ENCODE measurements at places on chromosomes 4 and X.

- DNase-seq = no peak
These were observed 18.2 kb downstream of the PIGG start for GRCh38 chr4:517061-517805.

GRCh38 chrX:12929701-12930100 lies 23.3 kb downstream of the TLR8 start:
- DNase-seq = no peak

DNA sequence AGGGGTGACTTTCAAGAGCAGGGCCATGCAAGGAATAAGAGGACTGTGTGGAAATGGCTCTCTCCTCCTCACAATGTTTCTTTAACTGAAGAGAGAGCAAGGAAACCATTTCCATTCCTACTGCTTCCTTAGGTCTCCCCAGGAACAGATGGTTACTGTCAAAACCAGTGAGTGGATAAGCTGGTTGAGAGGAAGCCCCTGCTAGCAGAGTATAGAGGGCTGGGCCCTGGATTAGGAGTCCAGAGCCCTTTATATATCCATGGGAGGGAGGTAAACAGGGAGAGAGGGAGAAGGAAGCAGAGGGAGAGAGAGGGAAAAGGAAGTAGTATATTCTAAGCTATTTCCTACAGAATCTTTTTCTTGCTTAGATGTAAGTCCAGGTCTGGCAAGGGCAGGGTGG lies 43.8 kb upstream of the LAS1L start:
- DNase-seq = no peak

DNA sequence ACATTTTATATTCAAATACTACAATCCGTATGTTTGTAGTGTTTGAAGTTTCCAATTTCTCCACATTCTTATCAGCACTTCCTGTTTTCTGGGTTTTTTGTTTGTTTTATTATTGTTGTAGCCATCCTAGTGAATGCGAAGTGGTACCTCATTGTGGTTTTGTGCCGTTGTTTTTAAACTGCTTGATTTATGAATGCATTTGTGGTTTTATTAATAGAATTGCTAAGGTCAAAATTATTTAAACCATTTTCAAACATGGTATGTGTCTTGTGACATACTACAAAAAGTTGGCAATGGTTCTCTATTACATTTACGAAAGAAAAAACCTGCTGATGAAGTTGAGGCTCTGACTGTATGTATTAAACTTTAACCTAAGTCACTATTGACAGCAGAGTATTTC lies 780.0 kb upstream of the MAGEB2 start:
- DNase-seq = no peak

GRCh38 chrX:20414066-20414465 lies 147.4 kb upstream of the RPS6KA3 start:
- DNase-seq = no peak

GRCh38 chr4:108130955-108131354 lies 37.8 kb downstream of the LEF1 start:
- no peak for DNase-seq

GRCh38 chr4:163762741-163763140 lies 268.3 kb downstream of the TMA16 start:
- no peak for DNase-seq

- DNase-seq = no peak
These were observed 264.0 kb upstream of the CT83 start for GRCh38 chrX:116726806-116727205.

DNA sequence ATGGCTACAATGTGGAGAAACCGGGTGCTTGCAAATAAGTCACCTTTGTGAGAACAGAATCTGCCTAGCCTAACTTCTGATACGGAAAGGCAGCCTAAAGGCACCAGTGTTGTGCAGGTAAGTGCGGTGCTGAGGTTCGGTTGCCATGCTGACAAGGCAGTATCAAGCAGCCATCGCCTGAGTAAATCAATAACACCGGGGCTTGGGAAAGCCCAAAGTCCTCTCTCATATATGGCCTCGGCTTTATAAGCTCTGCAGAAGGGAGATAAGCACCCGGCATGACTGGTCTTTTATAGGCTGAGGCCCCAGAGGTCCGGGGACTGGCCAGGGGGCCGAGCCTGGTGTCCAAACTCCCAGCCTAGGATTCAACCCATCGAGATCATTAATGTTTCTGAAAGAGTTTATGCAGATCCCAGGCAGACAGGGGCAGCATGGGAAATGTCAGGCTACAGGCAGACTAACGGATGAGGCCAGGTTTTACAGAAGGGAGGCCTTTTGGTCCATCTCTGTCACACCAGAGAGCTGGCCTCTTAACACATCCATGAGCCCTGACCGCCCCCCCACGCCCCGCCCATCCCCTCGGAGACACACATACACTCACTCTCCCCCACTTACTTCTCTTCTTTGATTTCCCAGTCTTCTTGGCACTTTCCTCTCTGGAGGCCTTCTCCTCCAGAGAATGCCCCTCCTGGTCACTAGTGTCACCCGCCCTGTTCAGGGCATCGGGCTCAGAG lies 38.5 kb downstream of the ELF4 start:
- DNase-seq = no peak

GRCh38 chr4:16029886-16030285 lies 53.9 kb downstream of the PROM1 start:
- DNase-seq = no peak

DNA sequence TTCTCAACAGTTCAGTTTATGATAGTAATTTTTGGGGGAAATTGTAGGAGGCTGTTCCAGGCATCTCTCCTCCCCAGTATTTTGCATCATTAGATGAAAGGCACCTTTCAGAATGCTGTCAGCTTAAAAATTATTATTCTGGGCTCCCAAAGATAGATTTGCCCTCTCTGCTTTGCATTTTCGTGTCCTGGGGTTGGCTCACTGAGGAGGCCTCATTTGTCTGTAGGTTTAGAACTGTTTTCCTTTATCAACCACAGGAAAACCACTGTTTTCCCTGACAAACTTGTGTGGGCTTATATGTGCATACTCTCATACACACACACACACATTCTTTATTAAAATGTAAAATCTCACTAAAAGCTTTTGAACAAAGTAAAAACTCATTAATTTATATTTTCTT lies 197.2 kb upstream of the VCX3A start:
- DNase-seq = no peak

DNA sequence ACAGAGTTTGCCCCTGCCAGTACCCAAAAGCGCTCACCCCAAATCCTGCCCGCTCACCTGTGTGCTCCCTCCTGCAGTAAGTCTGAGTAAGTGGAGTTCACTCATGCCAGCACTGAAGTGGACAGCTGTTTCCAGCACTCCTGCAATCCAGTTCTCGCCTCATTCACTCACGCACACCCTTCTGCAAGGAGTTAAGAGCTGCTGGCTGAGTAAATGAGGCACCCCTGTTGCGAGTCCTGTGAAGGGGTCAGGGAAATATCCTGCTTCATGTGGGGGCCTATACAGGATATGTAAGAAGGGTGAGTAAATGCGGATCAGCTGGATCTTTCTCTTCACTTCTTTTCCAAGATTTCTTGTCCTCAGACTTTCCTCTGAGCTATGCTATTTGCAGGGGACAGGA lies 23.5 kb downstream of the CXCL8 start:
- DNase-seq = no peak

DNA sequence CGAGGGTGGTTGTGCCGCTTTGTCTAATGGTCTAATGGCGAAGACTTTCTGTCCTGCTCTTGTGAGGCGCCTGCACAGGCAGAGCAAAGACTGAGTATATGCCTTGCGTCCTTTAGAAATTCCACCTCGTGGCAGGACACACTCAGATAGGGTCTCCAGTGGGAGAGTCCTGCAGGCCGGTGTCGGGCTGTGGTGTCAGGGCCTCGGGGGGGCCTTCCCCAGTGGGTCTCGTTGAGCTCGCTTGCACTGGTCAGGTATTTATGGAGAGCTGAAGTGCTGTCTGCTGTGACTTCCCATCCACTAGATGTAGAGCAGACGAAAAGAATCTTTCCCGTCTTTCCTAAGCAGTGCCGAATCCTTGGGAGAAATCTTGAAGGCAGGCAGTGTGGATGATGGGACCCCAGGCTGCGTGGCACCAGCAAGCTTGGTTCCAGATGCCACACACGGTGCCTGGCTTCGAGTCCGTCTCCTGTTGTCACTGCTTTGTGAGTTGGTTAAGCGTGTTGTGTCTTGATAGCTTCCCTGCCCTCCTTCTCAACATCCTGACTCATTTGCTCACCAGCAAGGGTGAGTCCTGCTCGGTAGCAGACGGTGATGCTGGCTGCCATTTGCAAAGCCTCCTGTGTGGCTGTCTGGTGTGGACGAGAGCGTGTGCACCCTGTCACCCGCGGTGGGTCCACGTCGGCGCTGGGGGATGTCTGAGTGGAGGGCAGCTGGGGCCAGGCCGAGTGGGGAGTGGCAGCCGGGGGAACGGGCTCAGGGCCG lies 20.5 kb downstream of the MAEA start:
- DNase-seq = no peak

DNA sequence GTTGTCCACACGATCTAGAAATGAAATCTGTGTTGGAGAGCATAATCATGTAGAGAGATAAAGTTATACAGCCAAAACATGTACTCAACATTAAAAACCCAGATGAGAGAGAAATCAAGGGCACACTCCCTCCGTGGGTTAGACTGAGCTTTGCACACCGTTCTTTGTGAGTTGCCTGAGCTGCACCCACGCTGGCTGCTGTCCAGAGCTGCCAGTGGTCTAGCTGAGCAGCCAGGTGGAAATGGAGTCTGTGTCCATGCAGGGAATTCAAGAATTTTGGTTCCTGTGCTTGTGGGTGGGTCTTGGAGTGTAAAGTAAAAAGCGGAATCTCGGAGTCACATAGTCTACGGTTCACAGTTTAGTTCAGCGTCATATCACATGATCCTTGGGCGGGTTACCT lies 84.6 kb downstream of the GPR143 start:
- DNase-seq = no peak

GRCh38 chr4:132587626-132588025 lies 561.5 kb upstream of the PCDH10 start:
- DNase-seq = no peak

GRCh38 chr4:111074523-111075114 lies 451.7 kb upstream of the PITX2 start:
- no peak for DNase-seq

DNA sequence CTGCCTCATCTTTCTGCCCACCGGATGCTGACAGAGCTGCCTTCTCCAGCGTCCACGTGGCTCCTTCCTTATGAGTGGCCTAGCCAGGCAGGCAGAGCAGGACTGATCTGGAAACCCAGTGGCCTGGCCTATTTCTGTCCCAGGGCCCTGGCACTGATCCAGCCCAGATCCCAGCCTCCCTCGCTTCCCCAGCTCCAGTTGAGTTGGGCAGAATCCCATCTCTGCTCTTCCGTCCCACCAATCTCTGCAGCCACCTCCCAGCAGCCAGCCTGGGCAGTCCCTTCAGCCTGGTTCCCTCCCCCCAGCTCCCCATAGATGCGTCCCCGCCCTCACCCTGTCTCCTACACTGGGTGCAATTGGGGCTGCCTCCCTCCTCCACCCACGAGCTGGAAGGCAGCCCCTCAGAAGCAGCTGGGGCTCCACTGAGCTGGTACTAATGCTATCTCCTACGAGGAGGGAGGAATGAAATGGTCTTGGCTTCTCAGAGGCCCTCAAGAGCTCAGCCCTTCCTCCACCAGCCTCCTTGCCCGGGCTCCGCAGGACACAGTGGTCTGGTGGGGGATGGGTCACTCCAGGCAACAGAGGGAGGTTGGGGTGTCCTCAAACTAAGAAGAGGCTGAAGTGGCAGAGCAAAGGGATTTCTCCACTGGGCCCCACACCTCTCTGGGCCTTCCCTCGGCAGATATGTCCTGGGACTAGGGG lies 94.2 kb downstream of the PJA1 start:
- no peak for DNase-seq

- no peak for DNase-seq
These were observed 55.4 kb downstream of the HUWE1 start for GRCh38 chrX:53631156-53631555.

GRCh38 chr4:133270021-133270570 lies 121.0 kb downstream of the PCDH10 start:
- DNase-seq = no peak

- DNase-seq = no peak
These were observed 124.5 kb upstream of the GIMD1 start for GRCh38 chr4:106493086-106493485.

DNA sequence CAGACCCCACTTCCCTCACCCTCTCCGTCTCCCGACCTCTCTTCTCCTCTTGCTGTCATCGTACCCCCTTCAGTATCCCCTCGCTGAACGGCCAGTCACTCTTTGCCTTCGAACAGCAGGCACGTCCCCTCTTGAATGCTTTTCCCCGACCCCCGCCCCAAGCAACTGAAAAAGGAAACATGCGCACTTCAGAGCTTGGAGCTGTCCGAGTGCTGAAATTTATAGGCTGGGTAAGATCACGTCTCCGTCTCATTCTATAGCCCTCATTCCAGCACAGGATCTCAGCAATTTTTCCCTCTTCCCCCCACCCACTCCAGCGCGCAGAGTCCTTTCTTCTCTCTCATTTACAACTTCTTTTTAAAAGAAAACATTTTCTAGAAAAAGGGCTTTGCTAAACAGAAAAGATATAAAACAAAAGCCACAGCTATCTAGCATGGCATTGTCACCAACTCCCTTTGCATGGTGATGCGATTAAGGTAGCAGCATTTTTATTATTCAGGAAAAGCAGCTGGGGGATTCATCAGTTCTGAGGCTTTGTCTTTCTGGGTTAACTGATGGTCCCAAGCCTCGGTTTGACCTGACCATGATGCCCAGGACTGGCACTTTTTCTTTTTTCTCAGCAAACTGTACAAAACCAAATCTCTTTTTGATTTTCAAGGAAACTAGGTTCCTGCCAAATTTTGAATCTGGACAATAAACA lies at the start of gene GLRA2:
Gene GLRA2, plus strand, starts transcription at position 247 of the 700 bp plus-strand sequence. CDS start 522 bp downstream, outside the sequence.
- no peak for DNase-seq

GRCh38 chr4:155241225-155241624 lies 32.8 kb downstream of the NPY2R start:
- no peak for DNase-seq

GRCh38 chr4:54685810-54686209 lies 28.1 kb downstream of the KIT start:
- no peak for DNase-seq

GRCh38 chrX:19839770-19840254 lies 47.6 kb downstream of the SH3KBP1 start:
- DNase-seq = peak; percentile 61

- no peak for DNase-seq
These were observed 2.3 kb upstream of the ZCCHC4 start for GRCh38 chr4:25310066-25310802.

DNA sequence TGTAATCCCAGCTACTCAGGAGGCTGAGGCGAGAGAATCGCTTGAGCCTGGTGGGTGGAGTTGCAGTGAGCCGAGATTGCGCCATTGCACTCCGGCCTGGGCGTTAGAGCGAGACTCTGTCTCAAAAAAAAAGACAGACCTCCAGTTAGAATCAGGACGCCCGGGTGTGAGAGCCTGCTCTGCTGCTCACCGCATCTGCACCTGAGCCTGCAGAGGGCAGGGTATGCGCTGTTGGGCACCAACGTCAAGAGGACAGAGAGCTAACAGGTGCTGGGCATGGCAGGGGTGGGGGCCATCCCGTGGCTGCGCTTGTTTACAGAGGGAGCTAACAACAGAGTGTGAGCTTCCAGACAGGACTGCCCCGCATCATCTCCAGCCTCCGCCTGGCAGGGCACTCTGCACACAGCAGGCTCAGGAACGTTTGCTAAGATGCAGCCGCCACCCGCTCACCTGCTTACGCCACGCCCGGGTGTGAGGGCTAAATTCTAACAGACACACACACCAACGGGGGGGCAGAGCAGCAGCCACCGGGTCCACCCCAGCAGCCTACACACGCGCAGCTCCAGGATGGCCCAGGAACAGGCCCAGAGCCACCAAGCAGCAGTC lies 50.0 kb upstream of the CPLX1 start:
- DNase-seq = no peak

GRCh38 chrX:53116101-53116500 lies 22.2 kb downstream of the KANTR start:
- DNase-seq = no peak
